ENCODE measurements at places on chromosomes 3 and 15.

GRCh38 chr3:14122301-14122700 lies 2.4 kb downstream of the CHCHD4 start:
- no peak for DNase-seq

DNA sequence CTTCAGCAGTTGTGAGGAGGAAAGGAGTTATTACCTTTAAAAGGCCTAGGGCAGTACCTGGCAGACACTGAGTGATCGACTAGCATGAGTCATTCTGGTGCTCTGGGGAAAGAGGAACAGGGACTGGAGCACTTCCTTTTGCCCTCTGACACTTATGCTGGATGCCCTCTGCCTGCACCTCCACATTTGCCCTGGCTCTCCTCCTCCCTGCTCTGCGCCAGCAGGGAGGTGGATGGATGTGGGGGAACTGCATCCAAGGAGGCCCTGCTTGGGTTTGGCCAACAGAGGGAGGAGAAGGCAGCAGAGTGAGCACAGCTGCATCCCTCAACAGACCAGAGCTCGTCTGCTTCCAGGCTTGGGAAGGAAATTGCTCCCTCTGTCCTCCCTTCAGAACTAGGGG lies 75.0 kb downstream of the SEMA5B start:
- DNase-seq, result peak; percentile 33

GRCh38 chr15:91528801-91529200 lies 324.7 kb upstream of the SLCO3A1 start:
- DNase-seq, result no peak

- DNase-seq, result no peak
Observed at GRCh38 chr15:60283936-60284335, 113.8 kb downstream of the ANXA2 start.

- DNase-seq, result no peak
Observed at GRCh38 chr3:112640276-112640929, 540 bp downstream of the CCDC80 start.

- no peak for DNase-seq
Observed at GRCh38 chr15:50531766-50532165, 14.7 kb downstream of the USP50 start.

Data from GM12865 (cell line).